ENCODE measurements at places on chromosomes 6 and 20.

DNA sequence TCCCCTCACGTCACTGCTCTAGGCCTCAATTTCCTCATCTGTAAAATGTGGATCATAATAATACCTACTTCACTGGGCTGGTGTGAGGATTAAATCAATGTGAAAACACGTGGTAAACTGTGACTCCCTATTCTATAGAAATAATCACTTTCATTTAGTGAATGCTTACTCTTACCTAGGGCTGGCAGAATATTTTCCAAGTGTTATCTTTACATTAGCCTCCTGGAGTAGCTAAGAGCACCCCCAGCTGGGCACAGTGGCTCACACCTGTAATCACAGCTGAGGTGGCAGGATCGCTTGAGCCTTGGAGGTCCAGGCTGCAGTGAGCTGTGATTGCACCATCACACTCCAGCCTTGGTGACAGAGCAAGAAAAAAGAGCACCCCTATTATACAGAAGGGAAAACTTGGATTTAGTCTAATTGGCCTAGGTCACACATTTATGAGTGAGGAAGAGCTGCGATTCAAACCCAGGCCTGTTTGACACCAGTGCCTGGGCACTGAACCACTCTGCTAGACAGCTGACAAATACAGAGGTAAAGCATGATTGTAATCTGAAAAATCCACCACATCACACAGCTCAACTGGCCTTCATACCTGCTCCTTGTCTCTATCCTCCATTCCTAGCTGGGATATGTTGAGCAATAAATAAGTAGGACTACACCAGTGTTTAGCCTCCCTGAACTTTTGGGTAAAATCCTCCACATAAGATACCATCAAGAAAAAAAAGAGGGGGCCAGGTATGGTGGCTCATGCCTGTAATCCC lies 1.4 kb upstream of the SNTA1 start:
- H3K4me1 ChIP-seq = peaks cover 23% of the 10 kb centered on the region
- DNase-seq = peak; percentile 52
- H3K36me3 ChIP-seq = no peaks in the 10 kb centered on the region
- H3K27ac ChIP-seq = no peak overlapping the region
- H3K27me3 ChIP-seq = no peaks in the 10 kb centered on the region
- peak overlapping the region; percentile 75 for H3K4me3 ChIP-seq

DNA sequence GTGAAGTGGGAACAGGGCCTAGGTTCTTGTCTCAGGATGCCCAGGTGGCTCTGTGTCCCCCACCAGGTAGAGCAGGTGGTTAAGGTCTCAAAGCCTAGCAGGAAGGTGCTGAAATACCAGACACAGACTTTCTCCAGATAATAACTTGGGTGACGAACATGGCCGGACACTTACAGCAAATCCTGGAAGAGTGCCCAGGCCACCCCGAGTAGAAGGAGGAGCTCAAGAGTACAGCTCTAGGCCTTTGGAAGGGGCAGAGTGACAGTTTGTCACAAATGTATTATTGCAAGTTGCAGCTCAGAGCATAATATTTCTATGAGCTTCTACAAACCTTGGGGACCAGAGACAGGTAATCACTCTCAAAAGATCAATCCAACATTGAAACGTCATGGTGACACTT lies 251.6 kb upstream of the SOX4 start:
- no peaks in the 10 kb centered on the region for H3K27me3 ChIP-seq
- H3K4me1 ChIP-seq = no peaks in the 10 kb centered on the region
- H3K4me3 ChIP-seq = no peak overlapping the region
- no peak for DNase-seq
- no peaks in the 10 kb centered on the region for H3K36me3 ChIP-seq
- no peak overlapping the region for H3K27ac ChIP-seq

- H3K4me1 ChIP-seq = peaks cover 3% of the 10 kb centered on the region
- H3K27ac ChIP-seq = no peak overlapping the region
- no peak for DNase-seq
- peaks cover 23% of the 10 kb centered on the region for H3K27me3 ChIP-seq
- no peaks in the 10 kb centered on the region for H3K36me3 ChIP-seq
These were observed 11.2 kb upstream of the PCMTD2 start for GRCh38 chr20:64244281-64244805.

GRCh38 chr6:13473768-13474165 lies 13.6 kb downstream of the GFOD1 start:
- no peaks in the 10 kb centered on the region for H3K27me3 ChIP-seq
- H3K4me3 ChIP-seq = no peak overlapping the region
- H3K4me1 ChIP-seq = peaks cover 21% of the 10 kb centered on the region

GRCh38 chr20:16462711-16463110 lies 110.5 kb downstream of the KIF16B start:
- no peaks in the 10 kb centered on the region for H3K4me1 ChIP-seq
- no peak overlapping the region for H3K4me3 ChIP-seq
- no peaks in the 10 kb centered on the region for H3K36me3 ChIP-seq
- DNase-seq = no peak

DNA sequence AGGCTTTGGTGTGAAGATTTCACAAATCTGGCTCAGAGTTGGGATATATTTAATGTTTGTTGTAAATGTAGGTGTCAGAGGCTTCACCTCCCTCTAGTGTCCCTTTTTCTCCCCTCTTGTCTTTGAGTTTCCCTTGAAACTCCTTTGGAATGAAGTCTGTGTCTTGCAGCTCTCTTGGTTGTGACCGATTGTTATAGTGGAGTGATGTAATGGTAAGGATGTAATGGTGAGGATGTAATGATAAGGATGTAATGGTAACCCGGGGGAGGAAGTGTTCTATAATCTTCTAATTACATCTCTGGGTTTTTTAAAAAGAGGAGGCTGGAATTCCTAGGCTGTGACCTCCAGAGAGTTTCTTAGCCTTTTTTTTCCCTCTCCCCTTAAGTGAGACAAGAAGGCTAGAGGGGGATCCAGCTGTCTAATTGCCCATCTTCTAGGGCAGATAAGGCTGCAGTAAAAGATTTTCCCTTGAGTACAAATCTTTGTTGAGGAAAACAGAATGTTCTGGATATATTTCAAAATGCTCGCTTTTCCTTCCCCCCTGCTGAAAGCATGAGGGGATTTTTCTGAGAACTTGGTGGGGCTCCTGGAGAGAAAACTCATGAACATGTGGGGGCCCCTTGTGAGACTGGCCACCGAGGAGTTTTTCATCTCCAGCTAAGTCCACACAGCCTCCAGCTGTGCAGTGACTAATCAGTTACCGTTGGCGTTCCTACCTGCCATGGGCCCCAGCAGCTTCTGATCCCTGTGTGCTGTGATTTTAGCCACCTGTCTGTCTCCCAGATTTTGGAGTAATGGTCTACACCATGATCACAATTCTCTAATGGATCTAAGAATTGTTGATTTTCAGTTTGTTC lies 156.7 kb upstream of the PMEPA1 start:
- no peaks in the 10 kb centered on the region for H3K36me3 ChIP-seq
- no peak overlapping the region for H3K4me3 ChIP-seq
- H3K27ac ChIP-seq = no peak overlapping the region
- peaks cover 25% of the 10 kb centered on the region for H3K27me3 ChIP-seq

DNA sequence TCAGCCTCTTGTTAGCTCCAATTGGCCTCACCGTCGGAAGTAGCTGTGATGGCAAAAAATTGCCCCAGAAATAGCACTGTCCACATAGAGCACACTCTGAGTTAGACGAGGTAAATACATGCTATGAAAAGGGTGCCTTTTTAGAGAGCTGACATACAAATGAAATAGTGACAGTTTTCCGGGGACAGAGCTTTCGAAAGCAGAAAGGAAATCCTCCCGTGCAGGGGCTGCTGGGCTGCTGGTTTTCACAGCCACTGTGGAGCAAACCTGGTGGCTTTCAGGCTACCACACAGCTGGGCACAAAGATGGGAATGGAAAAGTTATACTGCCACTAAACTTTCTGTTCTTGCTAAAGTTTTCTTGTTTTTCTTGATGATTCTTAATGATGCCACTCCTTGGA lies 8.3 kb downstream of the SLPI start:
- H3K27me3 ChIP-seq = peaks cover 12% of the 10 kb centered on the region
- no peaks in the 10 kb centered on the region for H3K36me3 ChIP-seq
- H3K27ac ChIP-seq = no peak overlapping the region
- DNase-seq = no peak

DNA sequence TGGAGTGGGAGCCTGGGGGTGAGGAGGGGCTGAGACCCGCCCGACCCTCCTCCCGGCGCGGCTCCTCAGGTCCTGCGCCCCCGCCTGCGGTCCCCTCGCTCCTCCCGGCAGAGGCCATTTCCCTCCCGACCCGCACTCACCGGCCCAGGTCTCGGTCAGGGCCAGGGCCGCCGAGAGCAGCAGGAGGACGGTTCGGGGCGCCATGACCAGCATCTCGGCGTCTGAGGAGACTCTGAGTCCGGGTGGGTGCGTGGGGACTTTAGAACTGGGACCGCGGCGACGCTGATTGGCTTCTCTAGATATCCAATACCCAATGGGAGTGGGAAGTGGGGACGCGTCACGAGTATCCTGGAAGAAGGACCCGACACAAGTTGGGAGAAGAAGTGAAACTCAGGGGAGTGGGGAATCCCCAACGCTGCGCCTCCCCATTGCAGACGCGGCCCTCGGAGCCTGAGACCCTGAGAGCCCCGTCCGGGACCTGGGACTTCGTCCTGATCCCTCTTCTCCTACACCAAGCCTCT lies at the start of gene HLA-B:
TSS of gene HLA-B (minus strand) at position 234 of the 521 bp plus-strand sequence. CDS start at position 213, 21 bp downstream.
- H3K4me1 ChIP-seq = peaks cover 43% of the 10 kb centered on the region
- no peaks in the 10 kb centered on the region for H3K27me3 ChIP-seq
- H3K27ac ChIP-seq = peak within 1 kb of the TSS; percentile 98
- peak within 1 kb of the TSS; percentile 98 for H3K4me3 ChIP-seq

GRCh38 chr20:24877652-24878051 lies 71.4 kb upstream of the CST7 start:
- no peaks in the 10 kb centered on the region for H3K36me3 ChIP-seq
- H3K27ac ChIP-seq = no peak overlapping the region
- H3K4me3 ChIP-seq = no peak overlapping the region
- no peaks in the 10 kb centered on the region for H3K27me3 ChIP-seq
- peaks cover 5% of the 10 kb centered on the region for H3K4me1 ChIP-seq

- DNase-seq = no peak
- no peaks in the 10 kb centered on the region for H3K4me1 ChIP-seq
- no peak overlapping the region for H3K27ac ChIP-seq
- no peaks in the 10 kb centered on the region for H3K27me3 ChIP-seq
- H3K36me3 ChIP-seq = no peaks in the 10 kb centered on the region
- no peak overlapping the region for H3K4me3 ChIP-seq
These were observed 24.5 kb upstream of the TRDN start for GRCh38 chr6:123661105-123661891.

DNA sequence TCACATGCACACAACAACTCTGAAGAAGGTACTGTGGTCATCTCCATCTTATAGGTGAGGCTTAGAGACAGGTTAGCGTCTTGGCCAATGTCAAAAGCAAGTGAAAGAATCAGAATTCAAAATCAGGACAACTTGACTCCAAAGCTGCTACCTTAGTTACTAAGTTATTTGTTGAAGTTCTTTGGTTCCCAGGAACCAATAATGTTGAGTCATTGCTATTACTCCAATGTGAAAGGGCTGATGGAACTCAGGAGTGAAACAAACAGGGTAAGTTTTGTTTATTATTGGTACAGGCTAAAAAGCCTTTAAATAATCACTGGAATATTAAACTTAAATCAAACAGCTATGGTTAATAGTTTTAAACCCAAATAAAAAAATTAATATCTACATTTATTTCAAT lies 111.1 kb downstream of the PDSS2 start:
- no peak overlapping the region for H3K4me3 ChIP-seq
- H3K27ac ChIP-seq = no peak overlapping the region
- H3K4me1 ChIP-seq = no peaks in the 10 kb centered on the region
- no peaks in the 10 kb centered on the region for H3K36me3 ChIP-seq

DNA sequence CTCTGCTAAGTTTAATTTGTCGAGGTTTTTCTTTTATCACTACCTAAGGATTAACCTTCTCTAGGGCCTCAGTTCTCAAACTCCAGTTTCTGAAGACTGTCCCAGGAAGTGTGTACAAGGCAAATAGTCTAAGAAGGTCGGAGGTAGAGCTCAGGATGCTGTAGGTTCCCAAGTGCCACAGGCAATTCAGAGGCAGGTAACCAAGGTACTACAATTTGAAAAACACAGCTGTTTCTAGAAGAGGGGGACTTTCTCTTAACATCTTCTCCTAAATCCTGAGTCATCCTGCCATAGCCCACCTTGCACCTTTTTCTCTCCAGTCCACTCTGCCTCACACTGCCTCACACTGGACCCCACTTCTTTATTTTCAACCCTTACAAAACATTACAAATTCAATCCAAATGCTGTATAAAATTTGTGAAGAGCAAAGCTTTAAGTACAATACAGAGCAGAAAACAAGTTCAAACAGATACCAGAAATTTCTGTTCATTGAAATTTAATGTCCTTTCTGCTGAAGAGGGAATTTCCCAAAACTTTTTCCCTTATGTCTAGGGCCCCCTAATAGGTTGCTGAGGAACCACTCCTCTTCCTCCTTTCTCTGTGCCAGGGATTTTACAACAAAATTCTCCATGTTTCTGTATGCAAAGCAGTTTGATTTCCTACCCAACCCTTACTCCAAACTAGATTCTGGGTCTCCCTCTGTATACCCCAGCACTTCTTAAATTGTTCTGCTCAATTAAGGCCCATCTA lies 43.0 kb downstream of the FRK start:
- no peak overlapping the region for H3K27ac ChIP-seq
- no peaks in the 10 kb centered on the region for H3K27me3 ChIP-seq
- no peaks in the 10 kb centered on the region for H3K36me3 ChIP-seq
- DNase-seq = no peak
- peaks cover 35% of the 10 kb centered on the region for H3K4me1 ChIP-seq

- DNase-seq = no peak
- H3K36me3 ChIP-seq = no peaks in the 10 kb centered on the region
- H3K4me3 ChIP-seq = no peak overlapping the region
- no peaks in the 10 kb centered on the region for H3K27me3 ChIP-seq
These were observed 18.0 kb downstream of the CDYL start for GRCh38 chr6:4794140-4794707.

DNA sequence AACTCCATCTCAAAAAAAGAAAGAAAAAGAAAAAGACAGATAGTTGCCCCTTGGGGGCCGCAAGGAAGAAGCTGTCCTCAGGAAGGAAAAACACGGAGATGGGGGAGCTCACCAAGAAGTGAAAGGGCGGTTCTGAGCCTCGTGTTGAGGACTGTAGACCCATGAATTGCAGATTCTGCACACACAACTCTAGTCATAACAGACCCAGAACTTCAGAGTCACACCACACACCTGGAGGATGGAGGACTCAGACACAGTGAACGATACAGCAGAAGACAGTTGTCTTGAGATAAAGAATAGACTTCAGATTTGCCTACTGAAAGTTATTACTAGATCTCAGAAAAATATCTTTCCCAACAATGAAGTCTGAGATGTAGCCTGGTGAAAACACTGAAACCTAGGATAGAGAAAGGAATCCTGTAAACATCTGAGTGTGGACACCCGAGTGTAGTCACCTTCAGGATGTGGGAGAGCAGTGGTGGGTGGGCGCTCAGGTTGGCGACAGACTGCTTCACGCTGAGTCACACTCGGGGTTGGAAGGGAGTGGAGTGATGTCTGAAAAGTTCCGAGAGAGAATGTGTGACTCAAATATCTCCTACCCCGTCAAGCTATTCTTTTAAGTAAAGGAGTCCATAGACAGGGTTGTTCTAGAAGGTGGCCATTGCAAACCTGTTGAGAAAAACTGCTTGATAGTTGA lies 88.1 kb downstream of the MAP3K4 start:
- no peaks in the 10 kb centered on the region for H3K36me3 ChIP-seq
- no peak overlapping the region for H3K27ac ChIP-seq
- no peak overlapping the region for H3K4me3 ChIP-seq

- H3K36me3 ChIP-seq = peaks cover 88% of the 10 kb centered on the region
- peak overlapping the region; percentile 24 for H3K27ac ChIP-seq
- peaks cover 8% of the 10 kb centered on the region for H3K4me1 ChIP-seq
- no peaks in the 10 kb centered on the region for H3K27me3 ChIP-seq
- no peak overlapping the region for H3K4me3 ChIP-seq
These were observed 13.7 kb downstream of the SRSF3 start for GRCh38 chr6:36607683-36608386.
